PC-9 (cell line): ENCODE measurements at places on chromosomes 7 and 10. TPM values are rescaled to one million over a fixed set of nuclear protein-coding genes. Genes with fewer than 3 reads are reported as not detected.

- DNase-seq, result no peak
These were observed 19.3 kb upstream of the GPER1 start for GRCh38 chr7:1068619-1069018.

Gene AP4M1
- total RNA-seq, result 18.1 and 26.2 TPM in 2 replicates

Gene CC2D2B
- not detected in 2 replicates for total RNA-seq

GRCh38 chr7:74182453-74183090 lies 8.4 kb downstream of the EIF4H start:
- no peak for DNase-seq

DNA sequence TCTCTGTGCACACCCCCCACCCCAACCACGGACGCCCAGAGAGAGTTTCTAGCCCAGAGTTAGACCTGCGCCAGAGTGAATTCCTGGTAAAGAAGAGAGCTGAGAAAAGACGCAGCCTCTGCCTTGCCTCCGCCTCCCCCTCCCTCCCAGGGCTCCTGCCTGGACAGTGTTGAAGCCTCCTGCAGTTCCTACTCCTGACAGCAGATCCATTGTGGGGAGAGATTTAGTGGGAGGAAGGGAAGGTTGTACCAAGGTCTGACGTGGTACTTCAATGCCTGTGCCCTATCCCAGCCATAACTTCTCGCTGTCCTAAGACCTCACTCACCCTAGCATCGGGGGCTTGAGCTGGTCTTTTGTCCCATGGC lies 952 bp downstream of the SRRM3 start:
- DNase-seq, result no peak

DNA sequence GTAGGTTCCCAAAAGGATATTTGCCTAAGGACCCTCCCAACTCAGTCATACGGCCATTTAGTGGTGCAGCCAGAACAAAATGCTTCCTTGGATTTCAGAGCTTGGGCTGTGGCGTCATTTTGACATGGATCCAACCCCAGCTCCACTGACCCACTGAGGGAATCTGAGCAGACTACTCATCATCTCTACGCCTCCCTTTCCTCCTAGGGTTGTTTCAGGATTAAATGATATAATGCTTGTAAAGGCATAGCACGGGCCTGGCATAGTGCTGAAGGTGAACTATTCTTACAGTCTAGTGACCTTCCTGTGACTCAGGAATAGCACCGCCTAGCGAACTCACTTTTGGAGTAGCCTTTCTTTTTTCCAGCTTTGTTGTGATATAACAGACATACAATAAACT lies 70.3 kb upstream of the LOXL4 start:
- DNase-seq, result no peak

DNA sequence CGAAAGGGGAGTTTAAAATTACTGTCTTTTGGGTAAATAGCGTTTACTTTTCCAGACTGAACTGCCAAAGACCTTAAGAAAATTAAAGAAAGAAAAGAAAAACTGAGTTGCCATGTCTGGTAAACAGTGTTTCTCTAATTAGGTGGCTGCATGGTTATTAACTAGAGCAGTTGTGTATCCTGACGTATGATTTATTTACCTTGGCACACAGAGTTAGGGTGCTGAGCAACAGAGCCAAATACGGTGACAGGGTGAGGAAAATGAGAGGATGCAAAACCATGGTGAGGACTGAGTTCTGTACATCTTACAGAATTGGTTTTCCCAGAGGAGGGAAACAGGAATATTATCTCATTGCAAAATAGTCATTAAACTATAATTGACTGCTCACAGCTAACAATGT lies 546.4 kb upstream of the FZD8 start:
- DNase-seq, result no peak

Gene FBXO24
- 2.7 and 4.6 TPM in 2 replicates for total RNA-seq

DNA sequence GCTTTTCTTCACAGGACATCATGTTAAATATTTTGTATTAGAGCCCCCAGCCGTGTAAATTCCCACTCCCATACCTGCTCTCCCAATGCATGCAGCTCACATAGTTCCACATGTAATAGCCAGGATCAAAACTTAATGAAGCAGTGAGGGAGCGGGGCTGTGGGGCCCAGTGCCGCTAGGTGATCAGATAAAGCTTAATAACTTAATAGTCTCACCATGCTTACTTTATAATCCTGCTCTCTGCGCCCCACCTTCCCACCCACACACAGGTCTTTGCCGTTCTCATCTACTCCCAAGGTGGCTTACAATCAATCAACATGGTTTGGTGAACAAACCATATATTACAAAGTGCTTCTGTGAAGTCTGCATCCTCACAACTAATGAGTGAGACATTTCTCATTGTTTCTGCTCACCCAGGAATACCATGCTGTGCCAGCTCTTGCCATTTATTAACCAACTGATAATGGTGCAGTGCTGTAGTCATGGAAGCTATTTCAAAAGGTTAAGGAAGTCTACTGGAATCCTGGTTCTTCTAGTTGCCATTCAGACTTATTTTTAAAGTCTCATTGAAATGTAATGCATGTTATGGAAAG lies 156.4 kb downstream of the CTTNBP2 start:
- DNase-seq, result no peak

Gene TCERG1L
- not detected in 2 replicates for total RNA-seq

- no peak for DNase-seq
These were observed 119.5 kb downstream of the CPED1 start for GRCh38 chr7:121107923-121108498.
